ENCODE measurements at places on chromosomes 1 and 21.

DNA sequence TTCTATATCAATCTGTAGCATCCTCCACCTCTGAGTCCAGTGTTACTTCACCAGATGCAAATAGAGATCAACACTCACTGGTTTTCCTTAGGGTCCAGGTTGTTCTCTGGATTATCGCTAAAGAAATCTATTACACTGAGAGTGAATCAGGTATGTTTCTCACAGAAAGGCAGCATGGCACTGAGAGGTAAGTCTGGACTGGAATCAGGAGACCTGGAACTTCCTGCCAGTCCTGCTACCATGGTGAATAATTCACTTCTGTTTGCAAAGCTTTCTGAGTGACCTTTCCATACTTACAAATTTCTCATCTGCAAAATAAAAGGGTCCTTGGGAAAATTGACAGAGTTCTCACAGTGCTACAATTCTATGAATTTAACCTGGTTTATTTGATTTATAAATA, 1583.3 kb downstream of the MRPL39 start:
- no peak for DNase-seq

- no peak for DNase-seq
Observed at GRCh38 chr21:44085491-44086321, 21.5 kb upstream of the PWP2 start.

- DNase-seq = no peak
Observed at GRCh38 chr1:8283058-8283884, 34.6 kb upstream of the SLC45A1 start.

GRCh38 chr1:179818743-179819173, 58.8 kb downstream of the TOR1AIP2 start:
- no peak for DNase-seq

- no peak for DNase-seq
Observed at GRCh38 chr1:82555501-82555900, 754.8 kb downstream of the ADGRL2 start.

GRCh38 chr1:12244078-12244477, 14.2 kb downstream of the VPS13D start:
- DNase-seq = no peak

- DNase-seq = no peak
Observed at GRCh38 chr1:3316340-3316943, 138.0 kb upstream of the ARHGEF16 start.

DNA sequence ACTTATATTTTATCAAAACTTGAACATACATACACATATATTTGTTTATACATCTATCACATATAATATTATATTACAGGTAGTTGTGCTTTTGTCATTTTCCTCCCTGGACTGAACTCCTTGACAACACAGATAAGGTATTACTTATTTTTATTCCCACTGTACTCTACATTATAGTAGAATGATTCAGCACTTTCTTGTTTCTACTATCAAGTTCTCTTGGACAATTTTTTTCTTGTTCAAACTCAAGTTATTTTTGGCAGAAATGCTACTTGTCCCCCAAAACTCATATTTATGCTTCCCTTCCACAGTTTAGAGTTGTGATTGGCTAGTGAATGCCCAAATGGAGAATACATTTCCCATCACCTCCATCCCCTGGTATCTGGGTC, 10.8 kb upstream of the PTPRC start:
- no peak for DNase-seq

- no peak for DNase-seq
Observed at GRCh38 chr1:201253906-201254624, 29.2 kb upstream of the PKP1 start.

All from NCI-H2171 (cell line).